ENCODE measurements at places on chromosomes 7 and 10. TPM values are rescaled to one million over a fixed set of nuclear protein-coding genes. Genes with fewer than 3 reads are reported as not detected.
A peak's percentile ranks its signal among the peaks of the same experiment; 100 is the strongest.

GRCh38 chr7:104174798-104175197 lies 33.0 kb downstream of the ORC5 start:
- H3K36me3 ChIP-seq, result peaks cover 58% of the 10 kb centered on the region
- peak overlapping the region; percentile 62 for H3K27ac ChIP-seq
- H3K27me3 ChIP-seq, result no peaks in the 10 kb centered on the region
- H3K4me3 ChIP-seq, result no peak overlapping the region

DNA sequence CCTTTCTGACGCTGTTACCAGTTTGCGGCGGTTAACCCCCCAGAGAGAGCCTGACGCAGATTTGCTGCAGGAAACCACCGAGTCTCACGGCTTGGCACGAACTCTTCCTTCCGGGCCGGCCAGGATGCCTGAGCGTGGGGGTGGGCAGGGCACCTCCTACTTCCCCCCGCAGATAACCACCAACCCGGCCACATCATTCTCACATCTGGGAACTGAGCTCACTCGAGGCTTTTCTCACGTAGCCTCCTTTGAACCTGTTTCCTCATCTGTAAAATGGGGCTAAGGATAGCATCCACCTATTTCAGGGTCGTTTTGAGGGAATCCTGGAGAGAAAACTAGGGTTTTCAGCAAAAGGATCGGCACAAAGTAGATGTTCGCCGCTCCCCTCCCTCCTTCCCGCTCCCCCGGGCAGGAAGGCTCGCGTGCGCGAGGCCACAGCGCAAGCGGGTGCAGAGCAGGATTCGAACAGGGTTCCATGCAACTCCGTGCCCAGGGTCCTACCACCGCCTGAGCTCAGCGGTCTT lies 23.6 kb downstream of the DDIT4 start:
- H3K27ac ChIP-seq, result peak overlapping the region; percentile 88
- H3K36me3 ChIP-seq, result no peaks in the 10 kb centered on the region

- peaks cover 20% of the 10 kb centered on the region for H3K4me1 ChIP-seq
- peak overlapping the region; percentile 73 for H3K27ac ChIP-seq
- H3K4me3 ChIP-seq, result peak overlapping the region; percentile 93
- DNase-seq, result peak; percentile 70
- H3K36me3 ChIP-seq, result peaks cover 10% of the 10 kb centered on the region
Measured at GRCh38 chr7:151080067-151080521, 515 bp downstream of the FASTK start.

GRCh38 chr10:66202101-66202500 lies 723.7 kb upstream of the LRRTM3 start:
- DNase-seq, result no peak
- H3K4me1 ChIP-seq, result no peaks in the 10 kb centered on the region
- H3K27me3 ChIP-seq, result no peaks in the 10 kb centered on the region
- no peak overlapping the region for H3K27ac ChIP-seq
- no peak overlapping the region for H3K4me3 ChIP-seq

DNA sequence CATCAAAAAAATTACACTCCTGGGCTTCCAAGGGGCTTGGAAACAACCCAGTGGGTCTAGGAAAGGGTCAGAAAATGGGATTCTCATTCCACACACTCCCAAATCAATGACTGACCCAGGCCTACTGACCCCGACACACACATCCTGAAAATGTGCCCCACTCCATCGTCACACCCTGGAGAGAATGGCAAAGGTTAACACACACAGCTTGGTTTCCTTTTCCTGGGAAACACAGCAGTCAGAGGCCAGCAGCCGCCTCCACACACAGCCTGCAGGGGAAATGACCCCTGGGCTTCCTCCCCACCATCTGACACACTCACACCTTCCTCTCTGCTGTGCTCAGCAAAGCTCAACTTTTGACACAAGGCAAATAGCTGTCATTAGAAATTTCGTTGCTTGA lies 42.9 kb downstream of the SH3PXD2A start:
- DNase-seq, result no peak
- H3K27me3 ChIP-seq, result no peaks in the 10 kb centered on the region
- H3K36me3 ChIP-seq, result no peaks in the 10 kb centered on the region
- no peaks in the 10 kb centered on the region for H3K4me1 ChIP-seq
- no peak overlapping the region for H3K4me3 ChIP-seq
- H3K27ac ChIP-seq, result no peak overlapping the region

GRCh38 chr7:135995748-135996147 lies 18.6 kb upstream of the MTPN start:
- no peaks in the 10 kb centered on the region for H3K27me3 ChIP-seq
- H3K27ac ChIP-seq, result no peak overlapping the region
- no peaks in the 10 kb centered on the region for H3K4me1 ChIP-seq
- no peak overlapping the region for H3K4me3 ChIP-seq
- H3K36me3 ChIP-seq, result no peaks in the 10 kb centered on the region

- H3K27me3 ChIP-seq, result no peaks in the 10 kb centered on the region
- H3K4me3 ChIP-seq, result no peak overlapping the region
Measured at GRCh38 chr10:62779487-62780248, 24.9 kb upstream of the ADO start.

DNA sequence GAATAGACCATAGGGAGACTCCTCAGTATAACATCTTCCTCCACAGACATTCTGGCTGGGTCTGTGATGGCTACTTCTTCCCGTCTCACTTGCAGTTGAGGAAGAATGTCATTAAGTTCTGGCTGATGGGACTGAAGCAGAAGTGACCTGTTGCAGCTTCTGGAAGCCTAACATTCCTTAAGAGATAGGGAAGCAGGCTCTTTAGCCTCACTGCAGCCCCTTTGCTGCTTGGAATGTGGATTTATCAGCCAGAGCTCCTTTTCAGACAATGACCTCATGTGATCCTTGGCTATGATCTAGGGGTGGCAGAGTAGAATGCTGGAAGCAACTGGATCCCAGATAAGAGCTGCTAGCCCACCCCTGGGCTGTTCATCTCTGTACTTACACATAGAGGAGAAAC lies 142.5 kb downstream of the RNF216 start:
- no peaks in the 10 kb centered on the region for H3K27me3 ChIP-seq
- peaks cover 39% of the 10 kb centered on the region for H3K4me1 ChIP-seq
- H3K27ac ChIP-seq, result peak overlapping the region; percentile 54
- peaks cover 55% of the 10 kb centered on the region for H3K36me3 ChIP-seq
- DNase-seq, result peak; percentile 79

DNA sequence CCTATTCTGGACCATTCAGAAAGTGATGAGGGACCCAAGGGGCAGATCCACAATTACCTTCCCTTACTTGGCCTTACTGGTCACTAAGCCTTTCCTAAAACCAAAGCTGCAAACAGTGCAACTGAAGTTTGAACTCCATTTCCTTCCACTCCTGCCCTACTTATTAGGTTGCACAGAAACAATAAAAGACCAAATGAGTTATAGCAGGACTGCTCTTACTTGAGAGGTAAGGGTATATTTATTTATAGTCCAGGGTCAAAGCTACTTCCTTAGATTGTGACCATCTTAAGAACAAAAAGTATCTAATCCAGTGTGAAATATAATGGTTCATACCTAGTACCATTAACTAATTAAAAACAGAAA lies 27.0 kb downstream of the CDK6 start:
- H3K4me3 ChIP-seq, result no peak overlapping the region
- H3K36me3 ChIP-seq, result peaks cover 9% of the 10 kb centered on the region

GRCh38 chr7:150649080-150649385 lies 16.8 kb upstream of the GIMAP6 start:
- no peak overlapping the region for H3K4me3 ChIP-seq
- H3K36me3 ChIP-seq, result no peaks in the 10 kb centered on the region
- no peak for DNase-seq
- H3K27me3 ChIP-seq, result no peaks in the 10 kb centered on the region
- no peak overlapping the region for H3K27ac ChIP-seq

DNA sequence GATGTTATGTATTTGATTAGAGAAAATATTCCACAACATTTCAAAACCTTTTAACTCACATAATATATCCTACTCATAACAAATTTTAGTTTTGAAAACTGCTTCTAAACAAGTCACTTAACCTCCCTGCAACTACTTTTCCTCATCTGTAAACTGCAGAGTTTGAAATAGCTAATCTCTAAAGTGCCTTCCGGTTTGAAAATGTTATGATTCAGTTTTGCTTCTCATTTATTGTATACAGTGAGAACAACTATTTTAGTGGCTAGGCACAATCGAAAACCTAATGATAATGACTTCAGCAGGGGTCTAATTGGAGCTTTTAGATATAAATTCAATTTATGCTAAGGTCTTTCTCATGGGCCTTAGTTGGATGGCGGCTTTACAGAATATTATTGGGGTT lies 30.7 kb upstream of the TEX47 start:
- DNase-seq, result no peak
- no peaks in the 10 kb centered on the region for H3K36me3 ChIP-seq
- no peaks in the 10 kb centered on the region for H3K27me3 ChIP-seq
- H3K27ac ChIP-seq, result no peak overlapping the region
- no peaks in the 10 kb centered on the region for H3K4me1 ChIP-seq

DNA sequence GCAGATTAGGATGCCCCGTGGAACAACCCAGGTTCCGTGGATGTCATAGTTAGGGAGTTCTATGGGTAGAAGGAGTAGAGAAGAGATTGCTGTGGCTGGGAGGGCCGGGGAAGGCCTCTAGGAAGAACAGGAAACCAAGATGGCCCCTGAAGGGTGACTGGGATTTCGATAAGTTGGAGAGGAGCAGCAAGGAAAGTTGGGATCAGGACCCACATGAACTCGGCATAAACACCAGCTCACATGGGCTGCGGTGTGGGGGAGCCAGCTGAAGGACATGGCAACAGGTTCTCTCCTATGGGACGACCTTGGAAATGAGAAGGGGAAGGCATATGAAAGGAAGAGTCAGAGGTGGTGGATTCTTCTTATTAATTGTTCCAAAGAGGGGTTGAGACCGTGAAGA lies 333.7 kb upstream of the SHH start:
- peak; percentile 10 for DNase-seq
- H3K4me1 ChIP-seq, result no peaks in the 10 kb centered on the region
- no peaks in the 10 kb centered on the region for H3K27me3 ChIP-seq
- H3K36me3 ChIP-seq, result no peaks in the 10 kb centered on the region

GRCh38 chr7:120467676-120468075 lies 194.7 kb downstream of the KCND2 start:
- no peak overlapping the region for H3K27ac ChIP-seq
- H3K4me1 ChIP-seq, result no peaks in the 10 kb centered on the region
- no peaks in the 10 kb centered on the region for H3K27me3 ChIP-seq
- no peak overlapping the region for H3K4me3 ChIP-seq
- no peaks in the 10 kb centered on the region for H3K36me3 ChIP-seq
- no peak for DNase-seq

GRCh38 chr7:79421751-79422150 lies 31.7 kb downstream of the MAGI2 start:
- DNase-seq, result no peak
- H3K27ac ChIP-seq, result no peak overlapping the region

GRCh38 chr7:128740996-128741395 lies 1.8 kb downstream of the CALU start:
- no peak for DNase-seq
- H3K27me3 ChIP-seq, result no peaks in the 10 kb centered on the region
- H3K4me1 ChIP-seq, result peaks cover 4% of the 10 kb centered on the region
- peaks cover 9% of the 10 kb centered on the region for H3K36me3 ChIP-seq
- no peak overlapping the region for H3K27ac ChIP-seq
- H3K4me3 ChIP-seq, result peak overlapping the region; percentile 98

DNA sequence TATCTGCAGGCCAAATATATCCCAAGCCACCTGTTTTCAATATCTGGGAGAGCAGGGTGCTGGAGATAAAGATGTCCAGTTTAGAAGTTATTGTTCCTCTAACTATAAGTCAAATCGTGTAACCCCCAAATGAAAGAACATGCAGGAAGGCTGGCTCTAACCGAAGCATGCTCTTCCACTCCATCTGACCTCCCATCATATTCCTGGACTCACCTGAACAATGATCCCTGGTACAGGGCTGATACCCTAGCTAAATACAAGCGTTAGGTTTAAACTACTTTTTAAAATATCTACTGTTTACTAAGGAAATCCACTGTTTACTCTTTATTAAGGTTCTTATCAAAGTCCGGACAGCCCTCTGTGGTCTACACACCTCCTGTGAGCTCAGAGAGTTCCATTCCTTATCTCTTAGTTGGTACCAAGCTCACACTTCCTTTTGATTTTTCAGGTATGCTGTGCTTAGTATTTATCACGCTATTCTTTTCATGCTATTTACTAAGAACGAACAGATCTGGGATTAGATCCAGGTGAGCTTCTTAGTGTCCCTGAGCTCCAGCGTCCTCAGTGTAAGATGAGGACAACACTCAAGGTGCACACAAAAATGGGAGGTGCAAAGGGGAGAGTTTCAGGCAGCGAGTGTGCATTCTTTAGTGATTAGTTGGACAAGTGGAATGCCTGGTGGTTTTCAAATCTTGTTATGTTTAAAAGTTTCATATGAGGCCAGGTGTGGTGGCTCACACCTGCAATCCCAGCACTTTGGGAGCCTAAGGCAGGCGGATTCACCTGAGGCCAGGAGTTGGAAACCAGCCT lies 23.6 kb upstream of the COBL start:
- no peak overlapping the region for H3K27ac ChIP-seq
- H3K4me1 ChIP-seq, result no peaks in the 10 kb centered on the region
- peak; percentile 34 for DNase-seq
- no peak overlapping the region for H3K4me3 ChIP-seq
- no peaks in the 10 kb centered on the region for H3K27me3 ChIP-seq

DNA sequence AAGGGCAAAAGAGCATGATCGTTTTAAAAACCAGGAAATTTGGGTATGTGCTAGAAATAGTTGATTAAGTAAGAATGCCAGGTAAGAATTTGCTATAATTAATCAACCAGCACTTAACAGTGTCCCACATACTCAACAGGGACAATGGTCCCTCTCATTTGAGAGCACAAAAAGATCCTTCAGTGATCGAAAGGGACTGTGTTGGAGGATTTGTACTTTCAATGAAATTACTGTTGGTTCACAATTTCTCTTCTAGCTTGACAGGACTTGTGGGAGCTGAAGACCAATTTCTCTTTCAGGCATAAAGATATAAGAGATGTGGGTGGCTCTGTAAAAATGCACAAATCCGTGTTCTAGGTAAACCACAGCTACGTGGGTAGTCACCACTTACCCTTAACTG lies 12.5 kb upstream of the PLEKHS1 start:
- DNase-seq, result no peak
- no peaks in the 10 kb centered on the region for H3K36me3 ChIP-seq
- no peak overlapping the region for H3K4me3 ChIP-seq
- no peaks in the 10 kb centered on the region for H3K27me3 ChIP-seq
- no peak overlapping the region for H3K27ac ChIP-seq

- no peak for DNase-seq
- peaks cover 81% of the 10 kb centered on the region for H3K27me3 ChIP-seq
- H3K4me3 ChIP-seq, result no peak overlapping the region
- peaks cover 2% of the 10 kb centered on the region for H3K4me1 ChIP-seq
Measured at GRCh38 chr10:51806079-51806835, 106.9 kb upstream of the CSTF2T start.

DNA sequence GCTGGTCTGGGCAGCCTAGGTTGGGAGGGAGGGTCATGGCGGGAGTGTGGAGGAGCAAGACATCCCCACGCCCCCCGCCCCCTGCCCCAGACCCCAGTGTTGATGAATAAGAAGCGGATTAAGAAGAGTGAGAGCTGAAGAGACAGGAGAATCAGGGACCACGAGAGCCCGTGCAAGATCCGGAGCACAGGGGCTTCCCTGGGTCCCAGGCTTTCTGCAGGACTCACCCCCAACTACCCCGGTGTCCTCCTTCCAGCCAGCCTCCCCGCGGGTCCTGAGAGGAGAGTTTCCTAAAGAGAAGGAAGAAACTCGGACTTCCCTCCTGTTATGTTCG lies 20.1 kb downstream of the GHRHR start:
- DNase-seq, result no peak
- H3K4me1 ChIP-seq, result no peaks in the 10 kb centered on the region
- no peaks in the 10 kb centered on the region for H3K36me3 ChIP-seq
- no peak overlapping the region for H3K27ac ChIP-seq
- H3K4me3 ChIP-seq, result no peak overlapping the region

CPEB3 gene
- total RNA-seq, result 0.99 TPM

AGBL3 gene
- 2.6 TPM for total RNA-seq

SPAM1 gene
- 0.18 TPM for total RNA-seq

SFXN4 gene
- 24.0 TPM for total RNA-seq

CCDC201 gene
- not detected for total RNA-seq

TMEM270 gene
- not detected for total RNA-seq

PITX3 gene
- total RNA-seq, result not detected

MBL2 gene
- not detected for total RNA-seq

NEUROG3 gene
- total RNA-seq, result not detected

NOD1 gene
- 3.1 TPM for total RNA-seq

All from endodermal cell (in vitro differentiated cells).